ENCODE measurements at places on chromosomes 13 and 19.
A peak's percentile ranks its signal among the peaks of the same experiment; 100 is the strongest.

GRCh38 chr19:54454781-54455675 lies 6.0 kb downstream of the LENG8 start:
- DNase-seq: no peak

- DNase-seq: no peak
These were observed 5.8 kb downstream of the TEAD2 start for GRCh38 chr19:49356382-49356781.

DNA sequence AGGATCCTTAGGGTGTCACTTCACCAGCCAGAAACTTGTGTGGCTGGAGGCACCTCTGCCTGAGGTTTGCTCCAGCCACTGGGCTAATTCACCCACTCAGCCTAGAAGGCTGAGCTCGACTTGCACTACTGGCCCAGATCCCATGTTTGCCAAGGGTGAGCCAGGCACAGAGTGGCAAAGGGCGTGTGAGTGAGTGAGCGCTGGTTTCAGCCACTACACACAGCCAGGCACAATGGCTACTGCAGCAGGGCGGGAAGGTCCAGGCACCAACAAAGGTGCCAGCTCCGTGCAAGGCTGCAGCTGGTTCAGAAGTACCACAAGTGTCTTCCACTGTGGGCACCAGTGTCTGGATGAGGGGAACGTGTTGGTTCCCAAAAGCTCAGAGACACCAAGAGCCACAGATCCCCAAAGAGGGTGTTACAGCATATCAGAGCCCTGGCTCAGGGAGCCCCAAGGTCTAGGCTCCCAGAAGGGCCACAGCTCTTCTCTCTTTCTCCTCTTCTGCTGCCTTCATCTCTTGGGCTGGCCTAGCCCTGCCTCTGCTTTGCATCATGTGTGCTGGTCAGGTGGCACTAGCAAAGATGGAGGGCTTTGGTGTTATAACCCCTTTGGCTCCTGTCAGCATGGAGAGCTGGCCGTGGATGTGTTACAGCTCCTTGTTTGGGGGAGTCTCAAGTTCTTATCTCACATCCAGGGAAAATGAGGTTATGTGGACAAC lies 736.3 kb upstream of the KLHL1 start:
- DNase-seq: no peak

DNA sequence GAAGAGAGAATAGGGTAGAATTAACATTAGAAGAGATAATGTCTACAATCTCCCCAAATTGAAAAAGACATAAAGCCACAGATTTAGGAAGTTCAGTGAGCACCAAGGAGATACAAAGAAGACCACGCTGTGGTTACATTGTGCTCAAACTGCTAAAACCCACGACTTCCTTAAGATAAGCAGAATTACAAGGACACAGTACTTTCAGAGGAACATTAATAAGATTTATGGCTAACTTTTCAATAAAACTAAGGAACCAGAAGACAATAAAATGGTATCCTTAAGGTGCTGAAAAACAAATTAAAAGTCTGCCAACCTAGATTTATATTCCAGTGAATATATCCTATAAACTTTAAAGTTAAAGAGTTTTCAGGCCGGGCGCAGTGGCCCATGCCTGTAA lies 7.4 kb upstream of the IL17D start:
- no peak for DNase-seq

DNA sequence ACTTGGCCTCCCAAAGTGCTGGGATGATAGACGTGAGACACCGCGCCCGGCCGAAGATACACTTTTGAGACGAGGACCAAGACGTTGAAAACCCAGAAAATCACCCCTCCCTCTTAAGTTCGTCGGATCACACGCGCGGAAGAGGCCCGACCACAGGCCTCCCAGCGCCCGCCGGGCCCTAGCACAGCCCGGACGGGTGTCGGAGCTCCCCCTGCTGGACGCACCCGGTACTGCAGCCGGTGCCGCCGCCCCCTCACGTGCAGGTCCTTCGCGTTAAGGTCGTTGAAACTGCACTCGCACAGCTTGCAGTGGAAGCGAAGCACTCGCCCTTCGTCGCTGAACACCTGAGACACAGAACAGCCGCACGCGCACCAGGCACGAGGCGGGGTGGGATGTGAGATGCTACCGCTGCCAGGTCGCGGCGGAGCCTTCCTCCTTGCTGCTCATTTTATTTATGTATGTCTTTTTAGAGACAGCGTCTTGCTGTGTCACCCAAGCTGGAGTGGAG lies 35.7 kb upstream of the MATK start:
- peak; percentile 63 for DNase-seq

GRCh38 chr13:19982447-19983043 lies 24.0 kb downstream of the ZMYM2 start:
- no peak for DNase-seq

- no peak for DNase-seq
These were observed 384.4 kb upstream of the TSHZ3 start for GRCh38 chr19:31733591-31733990.

GRCh38 chr13:38366954-38367645 lies 17.4 kb downstream of the UFM1 start:
- no peak for DNase-seq

- DNase-seq: no peak
These were observed 126.4 kb downstream of the TNFRSF19 start for GRCh38 chr13:23696610-23697009.

GRCh38 chr13:47239025-47239424 lies 342.2 kb upstream of the HTR2A start:
- DNase-seq: no peak

DNA sequence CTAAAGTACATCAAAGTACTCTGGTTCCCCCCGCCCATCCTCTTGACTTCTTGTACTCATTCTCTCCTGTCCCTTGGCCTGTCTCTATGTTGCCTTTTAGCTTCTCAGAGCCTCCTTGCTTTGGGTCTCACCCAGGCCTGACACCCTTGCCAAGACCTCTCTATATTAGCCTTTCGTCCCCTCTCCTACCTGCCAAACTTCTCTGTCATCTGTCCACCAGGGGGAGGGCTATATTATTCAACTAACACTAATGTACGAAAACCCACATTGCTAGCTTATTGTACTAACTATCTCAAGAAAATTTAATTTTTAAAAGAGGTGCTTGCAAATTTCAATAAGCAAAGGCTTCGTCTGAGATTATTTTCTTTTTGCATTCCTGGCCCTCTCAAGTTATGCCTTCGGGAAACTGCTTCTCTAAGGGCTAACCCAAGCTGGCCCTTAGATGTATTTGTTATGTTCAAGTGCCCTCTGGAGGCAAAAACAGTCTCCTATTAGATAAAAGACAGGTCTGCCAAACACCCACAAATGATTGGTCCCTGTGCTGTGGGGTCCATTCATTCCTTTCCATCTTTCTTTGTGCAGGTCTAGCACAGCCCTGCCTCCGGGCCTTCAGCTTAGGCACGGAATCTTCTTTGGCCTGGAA lies 6.3 kb upstream of the MRPS31 start:
- peak; percentile 55 for DNase-seq

GRCh38 chr13:70353096-70353495 lies 244.8 kb upstream of the KLHL1 start:
- no peak for DNase-seq

- DNase-seq: peak; percentile 37
These were observed 535.2 kb downstream of the LIG4 start for GRCh38 chr13:107680115-107680514.

DNA sequence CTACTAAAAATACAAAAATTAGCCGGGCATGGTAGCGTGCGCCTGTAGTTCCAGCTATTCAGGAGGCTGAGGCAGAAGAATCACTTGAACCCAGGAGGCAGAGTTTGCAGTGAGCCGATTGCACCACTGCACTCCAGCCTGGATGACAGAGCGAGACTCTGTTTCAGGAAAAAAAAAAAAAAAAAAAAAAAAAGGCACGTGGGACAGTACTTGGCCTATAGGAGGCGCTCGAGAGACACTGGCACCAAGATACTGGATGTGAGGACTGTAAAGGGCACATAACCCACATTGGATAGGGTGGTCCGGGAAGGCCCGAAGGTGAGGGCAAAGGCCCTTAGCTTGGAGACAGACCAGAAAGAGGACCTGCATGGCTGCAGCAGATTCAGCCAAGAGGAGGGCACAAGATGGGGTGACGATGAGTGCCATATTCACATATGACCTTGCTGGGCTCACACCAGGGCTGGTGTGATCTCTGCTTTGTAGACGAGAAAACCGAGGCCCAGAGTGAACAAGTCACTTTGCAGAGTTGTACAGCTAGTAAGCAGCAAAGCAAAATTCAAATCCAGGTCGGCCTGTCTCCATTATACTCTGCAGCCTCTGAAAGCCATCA lies 89.4 kb downstream of the DPF1 start:
- DNase-seq: peak; percentile 12

- no peak for DNase-seq
These were observed 10.8 kb upstream of the HSPH1 start for GRCh38 chr13:31172535-31172934.

DNA sequence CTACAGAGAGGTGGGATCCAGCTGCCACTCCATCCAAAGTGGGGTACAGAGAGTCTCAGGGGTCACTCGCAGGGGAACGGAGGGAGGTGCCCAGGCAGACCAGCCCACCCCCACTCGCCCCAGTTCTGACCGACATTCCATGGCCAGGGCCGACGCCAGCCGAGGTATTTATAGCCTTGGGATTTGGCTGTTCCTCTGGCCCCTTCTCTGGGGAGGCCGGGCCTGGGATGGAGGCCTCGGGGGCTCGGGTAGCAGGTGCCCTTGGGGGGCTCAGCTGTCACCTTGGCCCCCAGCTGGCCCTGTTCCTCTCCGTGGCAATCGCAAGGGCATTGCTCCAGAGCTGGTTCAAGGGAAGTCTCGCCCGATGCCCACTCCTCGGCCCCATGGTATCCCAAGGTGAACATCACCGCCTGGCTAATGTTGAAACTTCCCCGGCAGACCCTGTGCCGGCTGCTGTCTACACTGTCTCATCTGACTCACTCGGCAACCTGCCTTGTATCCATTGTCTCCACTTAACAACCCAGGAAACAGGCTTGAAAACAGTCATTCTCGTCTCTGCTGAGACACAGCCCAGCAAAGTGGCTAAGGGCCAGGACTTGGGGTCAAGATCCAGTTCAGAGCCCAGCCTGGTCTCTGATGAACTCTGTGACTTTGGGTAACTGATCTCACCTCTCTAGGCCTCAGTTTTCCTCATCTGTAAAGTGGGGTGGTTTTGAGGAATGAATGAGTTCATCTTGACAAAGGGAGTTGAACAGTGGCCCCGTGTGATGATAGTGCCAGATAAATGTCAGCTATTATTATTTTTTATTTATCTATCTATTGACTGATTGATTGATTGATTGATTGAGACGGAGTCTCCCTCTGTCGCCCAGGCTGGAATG lies 9.7 kb downstream of the PRKACA start:
- DNase-seq: no peak

- peak; percentile 82 for DNase-seq
These were observed 21.4 kb upstream of the ZNF181 start for GRCh38 chr19:34712395-34713261.

- no peak for DNase-seq
These were observed 2612.9 kb downstream of the PCDH9 start for GRCh38 chr13:64617231-64617630.

DNA sequence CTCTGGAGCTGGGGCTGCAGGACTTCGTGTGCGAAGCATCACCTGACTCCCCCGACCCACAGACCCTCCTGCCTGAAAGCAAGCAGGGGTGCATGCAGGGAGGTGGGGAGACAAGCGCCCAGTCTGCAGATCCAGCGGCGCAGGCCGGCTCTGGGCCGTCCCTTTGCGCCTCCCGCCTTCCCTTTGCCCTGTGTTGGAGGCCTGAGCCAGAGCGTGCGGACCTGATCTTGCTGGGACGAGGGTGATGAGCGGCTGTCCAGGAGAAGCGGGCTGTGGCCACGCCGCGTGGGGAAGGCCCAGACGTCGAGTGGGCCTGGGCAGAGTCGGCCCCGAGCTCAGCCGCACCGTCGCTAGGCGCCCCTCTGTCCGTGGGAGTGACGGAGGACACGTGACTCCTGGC lies 5.3 kb upstream of the GRTP1 start:
- no peak for DNase-seq

DNA sequence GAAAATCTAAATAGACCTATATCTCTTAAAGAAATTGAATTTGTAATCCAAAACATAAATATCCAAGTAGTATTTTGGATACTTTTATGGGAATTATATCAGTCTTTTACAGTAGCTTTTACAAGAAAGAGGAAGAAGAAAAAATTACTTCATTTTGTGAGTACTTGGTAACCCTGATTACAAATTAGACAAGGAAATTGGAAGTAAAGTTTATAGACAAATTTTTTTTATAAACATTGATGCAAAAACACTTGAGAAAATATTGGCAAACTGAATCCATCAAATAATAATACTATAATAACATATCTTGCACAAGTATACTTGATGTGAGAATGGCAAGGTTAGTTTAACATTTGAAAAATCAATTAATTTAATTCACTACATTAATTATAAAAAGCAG lies 954.1 kb upstream of the MIR17HG start:
- DNase-seq: no peak

GRCh38 chr13:99650410-99650809 lies 149.1 kb downstream of the TM9SF2 start:
- DNase-seq: no peak

DNA sequence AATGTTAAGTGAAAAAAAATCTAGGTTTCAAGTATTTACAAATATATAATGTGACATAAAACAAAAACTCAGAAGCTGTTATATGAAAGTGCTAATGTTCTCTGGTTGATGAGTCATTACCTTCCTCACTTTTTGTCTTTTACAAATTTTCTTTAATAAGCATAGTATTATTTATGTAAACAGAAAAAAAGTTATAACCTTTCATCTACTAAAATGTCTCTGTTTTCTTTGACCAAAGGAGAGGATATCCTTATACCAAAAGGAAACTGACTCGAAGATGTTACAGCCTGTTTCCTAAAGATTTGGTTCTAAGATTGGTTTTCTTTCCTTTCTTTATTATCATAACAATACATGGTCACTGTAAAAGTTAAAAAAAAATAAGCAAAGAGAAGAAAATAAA lies 38.0 kb downstream of the RCBTB2 start:
- DNase-seq: no peak

- no peak for DNase-seq
These were observed 5.1 kb upstream of the USP12 start for GRCh38 chr13:27176470-27177410.

DNA sequence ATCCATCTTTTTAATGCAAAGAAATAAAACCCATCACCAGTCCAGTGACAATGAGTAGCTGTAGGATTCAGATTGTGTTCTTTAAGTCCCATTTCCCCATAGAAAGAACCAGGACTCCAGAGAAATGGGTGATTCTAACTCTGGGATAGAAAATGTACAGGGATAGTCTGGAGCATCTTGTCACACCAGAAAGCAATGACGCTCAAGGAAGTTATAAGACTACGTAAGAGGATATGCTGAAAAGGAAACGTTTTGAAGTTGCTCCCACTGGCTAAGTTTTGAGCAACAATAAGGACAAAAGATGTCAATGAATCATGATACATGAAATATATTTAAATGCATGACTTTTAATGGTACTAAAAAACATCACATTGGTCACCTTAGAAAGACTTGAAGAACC lies 360.1 kb downstream of the DLEU7 start:
- DNase-seq: no peak

- DNase-seq: no peak
These were observed 6.6 kb downstream of the EPS8L1 start for GRCh38 chr19:55082020-55082851.

- no peak for DNase-seq
These were observed 27.3 kb upstream of the MPHOSPH8 start for GRCh38 chr13:19606152-19606551.

- no peak for DNase-seq
These were observed 88.2 kb upstream of the GPR183 start for GRCh38 chr13:99395436-99395835.

Data from NCI-H345 (cell line).